KBM-7 (cell line): ENCODE measurements at places on chromosomes 4 and X.

- no peak for DNase-seq
Measured at GRCh38 chrX:74500555-74500954, 79.3 kb downstream of the SLC16A2 start.

DNA sequence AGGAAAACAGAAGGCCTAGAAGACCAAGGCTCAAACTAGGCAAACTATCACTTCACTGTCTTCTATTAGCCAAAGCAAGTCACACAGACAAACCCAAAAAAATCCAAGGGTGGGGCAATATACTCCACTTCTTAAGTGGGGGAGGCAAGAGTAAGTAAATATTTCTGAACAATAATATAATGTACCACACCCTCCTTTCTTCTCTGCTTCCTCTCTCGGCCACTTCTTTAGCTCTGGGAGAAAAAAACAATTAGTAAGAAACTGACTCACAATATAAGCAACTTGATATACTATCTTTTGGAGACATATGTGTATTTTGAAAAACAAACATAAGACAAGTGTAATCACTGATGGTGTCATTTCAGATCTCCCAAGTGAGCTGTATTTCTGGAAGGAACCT, 14.8 kb downstream of the DCAF8L1 start:
- DNase-seq = peak; percentile 16

- no peak for DNase-seq
Measured at GRCh38 chrX:143340190-143340589, 177.1 kb downstream of the SPANXN3 start.

DNA sequence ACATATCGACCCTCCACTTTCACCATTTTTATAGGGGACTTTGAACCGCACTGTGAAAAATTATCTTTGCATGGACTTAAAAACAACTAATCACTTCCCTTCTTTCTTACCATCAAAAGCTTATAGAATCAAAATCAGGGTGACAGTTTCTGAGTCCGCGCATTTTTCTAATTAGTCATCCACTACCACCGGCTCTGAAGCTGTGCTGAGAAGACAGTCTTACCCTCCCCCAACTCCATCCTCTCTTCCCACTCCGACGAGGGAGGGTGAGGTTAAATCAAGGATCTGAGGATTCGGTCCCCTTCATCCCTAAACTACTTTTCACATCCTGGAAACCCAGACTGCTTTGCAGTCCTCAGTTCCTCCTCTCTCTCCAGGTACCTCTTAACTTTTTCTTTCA, 4.2 kb downstream of the DCTD start:
- no peak for DNase-seq

DNA sequence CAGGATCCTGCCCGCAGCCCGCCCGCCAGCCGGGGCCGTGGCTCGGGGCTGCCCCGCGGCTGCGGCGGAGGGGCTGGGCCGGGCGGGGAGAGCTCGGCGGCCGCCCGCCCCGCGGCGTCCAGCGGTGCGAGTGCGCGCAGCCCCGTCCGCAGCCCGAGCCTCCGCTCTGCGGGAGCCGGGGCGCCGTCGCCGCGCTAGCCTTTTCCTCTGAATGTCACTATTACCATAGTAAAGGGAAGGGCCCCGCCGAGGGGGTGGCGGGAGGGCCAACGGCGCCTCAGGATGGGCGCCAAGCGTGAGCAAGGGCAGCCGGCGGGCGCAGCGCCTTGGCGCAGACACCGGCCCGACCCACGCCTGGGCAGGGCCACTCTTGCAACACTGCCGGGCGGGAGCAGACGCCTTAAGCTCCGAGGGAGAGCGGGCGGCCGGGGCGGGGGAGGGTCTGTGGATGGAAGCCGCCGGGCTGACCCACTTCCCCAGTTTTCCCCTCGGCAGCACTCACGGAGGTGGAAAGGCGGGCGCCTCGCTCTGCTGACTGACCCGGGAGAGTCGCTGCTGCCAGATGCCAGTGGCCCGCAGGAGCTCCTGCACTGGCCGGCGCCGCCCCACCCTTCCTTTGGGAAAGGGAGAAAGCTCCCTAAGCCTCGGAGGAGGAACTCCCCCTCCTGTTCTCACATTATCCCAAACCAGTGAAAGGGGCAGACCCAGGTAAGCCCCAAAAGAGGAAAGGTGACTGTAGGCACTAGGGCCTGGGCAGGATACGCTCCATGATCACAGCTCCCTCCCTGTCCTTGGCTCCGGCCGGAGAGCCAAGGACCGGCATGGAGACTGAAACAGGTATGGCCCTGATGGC, 329.4 kb downstream of the HNRNPD start:
- DNase-seq = peak; percentile 18

DNA sequence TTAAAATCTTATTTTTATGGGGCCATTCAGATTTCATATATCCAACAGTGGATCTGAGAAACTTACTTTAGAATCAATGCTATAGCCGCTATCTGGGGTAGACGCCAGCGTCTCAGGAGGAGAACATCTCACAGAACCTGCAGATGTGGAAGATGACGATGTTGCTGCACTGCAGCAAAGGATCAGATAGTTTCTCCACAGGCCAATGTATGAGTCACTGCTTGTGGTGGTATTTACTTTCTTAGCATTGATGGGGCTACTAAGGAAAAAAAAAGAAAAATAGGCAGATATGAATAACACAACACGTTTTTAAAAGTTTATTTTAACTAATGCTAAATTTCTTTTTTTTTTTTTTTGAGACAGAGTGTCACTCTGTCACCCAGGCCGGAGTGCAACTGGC, 85.9 kb downstream of the ZAR1 start:
- DNase-seq = no peak

DNA sequence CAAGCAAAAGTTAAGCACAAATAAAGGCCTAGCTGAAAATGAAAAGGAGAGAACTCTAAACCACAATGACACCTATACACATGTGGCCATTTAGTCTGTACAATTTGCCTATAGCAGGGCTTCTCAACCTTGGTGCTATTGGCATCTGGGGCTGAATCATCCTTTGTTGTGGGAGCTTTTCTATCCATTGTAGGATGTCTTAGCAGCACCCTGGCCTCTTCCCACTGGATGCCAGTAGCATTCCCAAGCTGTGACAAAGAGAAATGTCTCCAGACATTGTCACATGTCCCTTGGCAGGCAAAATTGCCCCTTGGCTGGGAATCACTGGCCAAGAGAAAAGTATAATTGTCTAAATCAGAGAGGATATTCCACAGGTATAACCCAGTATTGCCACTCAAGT, 13.5 kb upstream of the PRPS2 start:
- no peak for DNase-seq

GRCh38 chr4:40149960-40150385, 46.9 kb upstream of the RHOH start:
- DNase-seq = peak; percentile 89

- DNase-seq = no peak
Measured at GRCh38 chrX:153688071-153688470, 345 bp downstream of the SLC6A8 start.

DNA sequence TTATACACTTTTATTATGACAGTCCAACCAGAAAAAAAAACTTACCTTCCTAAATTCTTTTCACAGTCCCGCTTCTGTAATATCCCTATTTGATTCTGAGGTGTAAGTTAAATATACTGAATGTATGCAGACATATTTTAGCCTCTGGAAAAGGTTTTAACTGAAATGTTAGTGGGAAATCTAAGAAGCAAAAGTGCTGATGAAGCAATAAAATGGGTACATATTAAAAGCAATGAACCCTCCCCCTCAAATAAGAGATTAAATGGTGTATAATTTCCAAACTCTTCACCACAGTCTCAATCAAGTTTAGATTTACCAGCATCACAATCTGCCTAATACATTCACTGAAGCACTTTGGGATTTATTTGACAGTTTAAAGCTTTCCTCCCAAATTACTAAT, 688.3 kb upstream of the DIAPH2 start:
- DNase-seq = no peak

DNA sequence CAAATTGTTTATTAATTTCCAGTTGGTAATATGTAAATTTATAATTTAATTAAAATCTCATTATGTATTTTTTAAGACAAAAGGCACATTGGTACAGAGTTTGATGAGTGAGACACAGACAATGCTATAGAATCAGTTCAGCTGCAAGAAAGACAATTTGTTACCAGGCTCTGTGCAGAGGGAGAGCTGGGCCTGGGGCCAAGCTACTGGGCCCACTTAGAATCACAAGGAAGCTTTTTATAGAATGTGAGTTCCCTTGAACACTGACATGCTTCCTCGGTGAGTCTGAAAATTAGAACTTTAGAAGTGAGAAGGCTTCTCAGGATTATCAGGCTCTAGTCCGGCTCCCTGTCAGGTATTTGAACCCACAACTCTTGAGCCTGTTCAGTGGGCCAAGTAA, 129.0 kb downstream of the AFF2 start:
- no peak for DNase-seq

DNA sequence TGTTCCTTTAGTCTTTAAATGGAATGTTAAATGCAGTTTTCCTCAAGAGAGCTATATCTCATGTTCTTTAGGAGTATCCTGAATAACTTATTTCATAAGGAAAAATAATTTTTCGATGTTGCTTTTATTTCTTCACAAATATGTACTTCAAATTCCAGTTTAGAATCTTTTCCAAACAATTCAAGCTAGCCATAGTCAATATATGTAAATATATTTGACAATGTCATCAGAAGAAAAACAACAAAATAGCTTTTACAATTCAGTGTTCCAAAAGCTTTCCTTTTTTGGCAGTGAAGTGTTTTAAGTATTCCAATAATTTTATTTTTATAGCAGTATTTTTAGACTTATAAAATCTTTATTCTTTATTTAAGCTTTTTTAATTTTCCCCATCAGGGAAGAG, 1532.0 kb downstream of the PCDH18 start:
- DNase-seq = no peak

DNA sequence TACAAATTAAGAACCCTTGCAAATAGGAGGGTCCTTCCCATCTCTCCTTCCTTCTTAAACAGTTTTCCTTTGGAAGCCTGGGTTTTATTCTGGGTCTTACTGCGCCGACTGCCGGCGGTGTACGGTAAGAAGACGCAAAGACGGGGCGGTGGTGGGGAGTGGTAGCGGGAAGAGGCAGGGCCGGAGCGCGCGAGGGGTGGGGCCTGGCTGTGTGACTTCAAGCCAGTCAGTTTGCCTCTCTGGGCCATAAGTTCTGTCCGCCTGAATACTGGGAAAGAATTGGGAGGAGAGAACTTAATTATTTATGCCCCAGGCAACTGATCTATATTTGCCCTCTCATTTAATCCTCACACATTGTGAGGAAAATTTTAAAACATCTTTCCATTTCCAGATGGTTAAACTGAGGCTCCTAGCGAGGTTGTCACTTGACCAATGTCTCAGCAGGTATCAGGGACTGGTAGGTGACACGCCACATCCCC, 726 bp upstream of the KANTR start:
- DNase-seq = peak; percentile 88

DNA sequence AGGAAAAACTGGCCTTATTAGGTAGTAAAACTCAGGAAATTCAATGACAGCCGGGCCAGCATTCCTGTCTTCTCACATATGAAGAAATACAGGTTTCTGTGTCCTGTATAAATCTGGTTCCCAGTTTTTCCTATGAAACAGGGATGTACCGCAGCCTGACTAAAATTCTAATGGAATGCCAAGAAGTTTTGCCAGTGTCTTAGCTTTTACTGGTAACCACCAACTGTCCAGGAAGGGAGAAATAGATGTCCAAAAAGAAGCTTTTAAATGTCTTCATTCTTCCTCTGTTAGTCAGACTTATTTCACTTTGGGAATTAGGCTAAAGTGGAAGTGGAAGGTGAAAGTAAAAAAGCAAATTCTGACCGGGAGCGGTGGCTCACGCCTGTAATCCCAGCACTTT, 108.0 kb upstream of the TBL1X start:
- no peak for DNase-seq

DNA sequence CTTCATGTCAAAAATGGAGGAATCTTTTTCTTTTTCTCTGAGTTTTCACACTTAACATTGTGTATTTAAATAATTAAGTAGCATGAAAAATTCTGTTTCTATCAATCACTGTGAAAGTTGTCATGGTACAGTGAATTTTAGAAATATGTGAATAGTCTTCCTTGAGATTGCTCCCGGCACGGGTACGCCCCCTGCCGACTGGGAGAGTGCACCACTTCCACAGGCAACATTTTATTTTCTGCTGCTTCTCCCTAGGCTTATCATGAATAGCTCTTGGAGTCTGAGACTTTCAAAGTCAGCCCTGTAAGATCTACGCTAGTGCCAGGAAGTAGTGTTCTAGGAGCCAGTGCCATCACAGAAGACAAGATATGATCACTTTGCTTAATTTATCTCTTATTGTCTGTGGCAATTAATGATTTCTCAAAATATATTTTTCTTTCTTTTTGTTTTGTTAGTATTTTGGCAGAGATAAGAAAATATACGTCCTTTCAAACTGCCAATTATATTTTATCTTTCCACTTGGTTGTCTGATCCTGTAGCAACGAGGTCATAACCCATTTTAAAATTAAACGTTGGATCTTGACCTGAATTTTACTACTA, 763.8 kb upstream of the AADAT start:
- DNase-seq = peak; percentile 71

DNA sequence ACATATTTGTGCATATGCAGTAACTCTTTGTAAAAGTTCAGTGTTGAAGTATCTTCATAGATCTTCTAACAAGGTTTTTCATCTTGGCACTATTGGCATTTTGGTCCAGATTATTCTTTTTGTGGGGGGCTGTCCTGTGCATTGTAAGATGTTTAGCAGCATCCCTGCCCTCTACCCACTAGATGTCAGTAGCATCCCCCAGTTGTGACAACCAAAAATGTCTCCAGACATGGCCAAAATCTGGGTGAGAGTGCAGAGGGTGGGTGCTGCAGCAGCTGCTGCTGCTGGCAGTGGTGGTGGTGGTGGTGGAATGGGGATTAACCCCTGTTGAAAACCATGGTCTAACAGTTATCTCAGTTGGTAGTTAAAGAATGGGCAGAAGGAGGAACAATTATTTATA, 370.0 kb downstream of the GPAT3 start:
- peak; percentile 14 for DNase-seq

DNA sequence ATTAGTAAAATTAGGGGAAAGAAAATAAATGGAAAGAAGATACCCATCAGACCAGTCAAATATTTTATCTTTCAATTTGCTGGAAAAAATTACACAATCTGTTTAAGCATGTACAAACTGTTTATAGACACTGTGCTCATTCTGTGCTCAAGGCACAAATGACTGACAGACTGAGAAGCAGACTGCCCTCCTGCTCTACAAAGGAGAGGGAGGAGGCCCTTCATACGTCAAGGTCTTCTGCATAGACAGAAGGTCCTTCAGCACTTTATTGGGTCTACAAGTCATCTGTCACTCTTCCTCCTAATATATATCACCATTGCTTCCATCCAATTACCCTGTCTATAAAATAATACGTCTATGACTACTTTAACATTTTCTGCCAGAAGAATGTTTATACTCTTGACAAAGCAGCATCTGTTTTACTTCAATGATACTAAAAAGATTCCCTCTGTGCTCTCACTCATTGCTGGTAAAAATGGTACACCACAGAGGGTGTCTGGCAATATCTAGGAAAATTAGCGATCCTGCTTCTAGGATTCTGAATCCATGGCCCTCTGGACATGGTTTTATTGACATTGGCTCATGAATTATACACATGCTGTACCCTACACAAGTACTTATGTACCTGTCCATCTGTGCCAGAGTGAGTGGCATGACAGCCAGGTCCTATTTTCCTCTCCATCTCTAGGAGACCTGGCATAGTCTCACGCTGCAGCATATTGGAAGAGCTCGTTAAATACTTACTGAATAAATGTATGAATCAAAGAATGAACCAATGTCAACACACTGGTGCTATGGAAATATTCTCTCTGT, 11.3 kb downstream of the SLC10A6 start:
- no peak for DNase-seq
